Mesenchymal stem cell (in vitro differentiated cells and primary cell): ENCODE measurements at places on chromosomes 1 and 21.

DNA sequence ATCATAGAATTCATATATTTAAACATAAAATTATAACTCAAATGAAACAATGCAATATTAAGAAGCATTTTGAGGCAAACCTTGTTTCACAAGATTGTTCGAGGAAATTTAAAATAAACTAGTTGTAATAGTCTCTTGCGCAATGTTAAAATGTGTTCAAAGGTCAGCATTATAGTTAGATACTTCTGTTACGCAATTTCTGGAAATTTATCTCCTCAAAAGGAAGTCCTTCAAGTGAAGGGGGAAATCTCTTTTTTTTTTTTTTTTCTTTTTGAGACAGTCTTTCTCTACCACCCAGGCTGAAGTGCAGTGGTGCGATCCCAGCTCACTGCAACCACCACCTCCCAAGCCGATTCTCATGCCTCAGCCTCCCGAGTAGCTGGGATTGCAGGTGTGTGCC lies 52.1 kb downstream of the FMO4 start:
- DNase-seq = no peak

DNA sequence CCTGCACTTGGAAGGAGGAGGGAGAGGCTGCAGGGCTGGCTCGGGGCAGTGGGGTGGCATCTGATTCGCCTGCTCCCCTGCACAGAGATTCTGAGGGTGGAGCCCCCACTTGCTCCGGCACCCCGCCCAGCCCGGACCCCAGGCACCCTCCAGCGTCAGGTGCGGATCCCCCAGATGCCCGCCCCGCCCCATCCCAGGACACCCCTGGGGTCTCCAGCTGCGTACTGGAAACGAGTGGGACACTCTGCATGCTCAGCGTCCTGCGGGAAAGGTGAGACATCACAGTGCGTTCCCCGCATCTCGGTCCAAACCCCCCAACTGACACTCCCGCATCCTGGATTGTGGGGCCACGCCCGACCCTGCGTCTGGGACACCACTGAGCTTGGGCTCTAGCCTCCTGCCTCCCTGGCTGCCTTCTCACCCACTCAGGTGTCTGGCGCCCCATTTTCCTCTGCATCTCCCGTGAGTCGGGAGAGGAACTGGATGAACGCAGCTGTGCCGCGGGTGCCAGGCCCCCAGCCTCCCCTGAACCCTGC lies 7.9 kb downstream of the ADAMTSL4 start:
- peak; percentile 7 for DNase-seq

- peak; percentile 69 for DNase-seq
Observed at GRCh38 chr1:215568299-215568692, 1.2 kb downstream of the KCTD3 start.

DNA sequence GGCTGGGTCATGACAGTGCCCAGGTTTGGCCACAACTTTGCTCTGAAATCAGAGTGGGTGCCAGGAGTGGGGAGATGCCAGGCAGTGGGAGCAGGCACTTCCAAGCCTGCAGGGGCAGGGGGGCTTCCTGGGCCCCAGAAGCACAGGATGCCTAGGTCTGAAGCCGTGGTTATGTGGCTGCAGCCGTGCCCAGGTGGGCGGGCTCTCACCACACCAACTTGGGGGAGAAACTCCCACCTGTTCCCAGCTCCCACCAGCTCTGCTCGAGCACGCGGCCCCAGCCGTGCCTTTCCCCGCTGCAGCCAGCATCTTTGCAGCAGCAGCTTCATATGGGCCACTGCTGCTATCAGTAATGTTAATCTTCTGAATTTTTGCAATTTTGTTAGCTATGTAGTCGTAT lies 331.4 kb downstream of the USP25 start:
- no peak for DNase-seq

- no peak for DNase-seq
Observed at GRCh38 chr1:227894831-227895451, 52.8 kb downstream of the WNT9A start.

GRCh38 chr1:93552741-93553455 lies 105.0 kb downstream of the FNBP1L start:
- DNase-seq = peak; percentile 77

- no peak for DNase-seq
Observed at GRCh38 chr1:11158291-11158690, 30.9 kb upstream of the ANGPTL7 start.

- DNase-seq = no peak
Observed at GRCh38 chr1:180425952-180426351, 76.4 kb downstream of the ACBD6 start.

DNA sequence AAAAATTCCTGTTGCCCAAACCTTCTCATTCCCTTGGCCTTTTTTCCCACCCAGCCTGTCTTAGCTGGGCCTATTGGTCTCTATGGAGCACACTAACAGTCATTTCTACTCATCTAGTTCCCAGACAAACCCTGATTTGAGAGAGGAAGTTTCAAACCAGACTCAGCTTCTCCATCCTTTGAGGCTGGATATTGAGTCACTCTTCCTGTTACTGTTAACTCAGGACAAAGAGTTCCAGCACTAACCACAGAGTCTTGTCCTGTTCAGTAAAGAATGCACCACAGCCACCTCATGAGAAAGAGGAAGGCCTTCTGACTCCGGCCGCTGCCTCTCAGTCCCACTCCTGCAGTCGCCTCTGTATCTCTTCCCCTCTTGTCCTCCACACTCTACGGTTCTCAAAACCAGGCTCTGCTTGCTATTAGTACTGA lies 137.8 kb downstream of the PTPRC start:
- peak; percentile 100 for DNase-seq

DNA sequence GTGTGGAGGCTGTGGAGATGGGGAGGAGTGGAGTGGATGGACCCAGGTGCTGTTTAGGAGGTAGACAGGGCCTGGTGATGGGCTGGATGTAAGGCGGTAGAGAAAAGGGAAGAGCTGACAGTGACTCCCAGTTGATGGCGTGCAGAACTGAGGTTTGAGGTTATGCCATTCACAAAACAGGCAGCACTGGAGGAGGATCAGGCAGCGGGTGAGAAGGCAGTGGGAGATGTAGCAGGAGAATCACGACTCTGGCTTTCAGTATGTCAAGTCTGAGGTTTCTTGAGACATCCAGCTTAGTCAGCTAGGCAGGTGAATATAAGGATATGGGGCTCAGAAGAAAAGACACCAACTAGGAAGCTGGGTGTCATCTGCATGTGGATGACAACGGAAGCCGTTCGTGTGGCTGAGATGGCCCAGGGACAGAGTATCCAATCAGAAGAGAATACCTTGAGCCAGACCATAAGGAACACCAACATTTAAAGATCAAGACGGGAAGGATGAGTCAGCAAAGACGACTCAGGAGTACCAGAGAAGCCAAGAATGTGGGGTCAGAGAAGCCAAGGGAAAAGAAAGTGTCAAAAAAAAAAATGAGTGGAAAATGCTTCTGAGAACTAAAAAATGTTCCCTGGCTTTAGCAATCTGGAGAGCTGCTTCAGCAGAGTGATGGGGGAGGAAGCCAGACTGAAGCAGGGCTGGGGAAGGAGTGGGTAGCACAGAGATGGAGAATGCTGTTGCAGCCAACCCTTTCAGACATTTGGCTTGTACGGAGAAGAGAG lies 15.2 kb downstream of the LRRN2 start:
- peak; percentile 86 for DNase-seq

DNA sequence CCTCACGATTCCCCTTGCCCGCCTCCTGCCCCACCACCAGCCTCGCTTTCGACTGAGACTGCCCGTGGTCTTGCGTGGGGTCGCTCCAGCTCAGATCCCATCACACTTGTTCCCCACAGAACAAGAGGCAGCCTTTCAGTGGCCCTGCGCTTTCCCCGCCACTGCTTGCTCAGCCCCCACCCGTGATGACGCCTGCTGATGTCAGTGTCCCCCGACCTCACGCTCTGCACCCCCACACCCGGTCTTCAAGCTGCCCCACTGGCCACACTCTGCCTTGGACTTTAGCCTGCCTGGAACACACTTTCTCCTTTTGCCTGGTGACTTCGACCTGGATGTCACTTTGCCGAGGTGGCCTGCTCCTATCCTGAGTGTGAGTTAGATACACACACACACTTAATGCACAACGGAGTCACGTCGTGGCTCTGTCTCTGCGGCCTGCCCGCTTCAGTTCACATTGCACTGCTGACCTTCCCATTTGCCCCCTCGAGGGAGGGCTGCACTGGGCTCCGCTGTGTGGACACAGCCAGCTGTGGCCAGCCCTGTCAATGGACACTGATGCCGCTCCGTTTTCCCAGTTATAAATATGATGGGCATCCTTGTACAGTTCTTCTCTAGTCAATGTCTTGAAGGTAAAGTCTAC lies 13.0 kb downstream of the AGPAT3 start:
- no peak for DNase-seq

DNA sequence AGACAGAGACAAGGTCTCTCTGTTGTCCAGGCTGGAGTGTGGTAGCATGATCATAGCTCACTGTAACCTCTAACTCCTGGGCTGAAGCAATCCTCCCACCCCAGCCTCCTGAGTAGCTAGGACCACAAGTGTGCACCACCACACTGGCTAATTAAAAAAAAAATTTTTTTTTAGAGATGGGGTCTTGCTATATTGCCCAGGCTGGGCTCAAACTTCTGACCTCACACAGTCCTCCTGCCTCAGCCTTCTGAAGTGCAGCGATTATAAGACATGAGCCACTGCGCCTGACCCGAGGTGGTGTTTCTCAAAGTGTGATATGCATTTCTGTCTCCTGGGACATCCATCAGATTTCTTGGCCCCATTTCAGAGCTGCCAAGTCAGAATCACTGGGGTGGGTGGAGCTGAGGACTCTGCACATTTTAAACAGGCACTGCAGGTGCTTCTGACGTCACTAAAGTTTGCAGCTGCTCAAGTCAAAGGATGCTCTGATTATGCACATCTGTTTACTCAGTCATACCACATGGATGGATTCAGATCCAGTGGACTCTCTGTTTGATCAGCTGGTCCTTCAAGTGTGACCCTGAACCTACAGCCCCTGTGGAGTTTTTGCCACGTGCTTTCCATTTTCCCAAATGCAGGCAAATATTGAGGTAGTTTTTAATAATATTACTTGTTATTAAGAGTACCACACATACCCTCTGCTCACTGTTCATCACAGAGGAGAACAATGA lies 21.4 kb downstream of the TGFB2 start:
- no peak for DNase-seq

GRCh38 chr1:43936431-43937151 lies 3.0 kb downstream of the ARTN start:
- peak; percentile 56 for DNase-seq

GRCh38 chr1:201489643-201490261 lies 17.2 kb downstream of the CSRP1 start:
- no peak for DNase-seq

DNA sequence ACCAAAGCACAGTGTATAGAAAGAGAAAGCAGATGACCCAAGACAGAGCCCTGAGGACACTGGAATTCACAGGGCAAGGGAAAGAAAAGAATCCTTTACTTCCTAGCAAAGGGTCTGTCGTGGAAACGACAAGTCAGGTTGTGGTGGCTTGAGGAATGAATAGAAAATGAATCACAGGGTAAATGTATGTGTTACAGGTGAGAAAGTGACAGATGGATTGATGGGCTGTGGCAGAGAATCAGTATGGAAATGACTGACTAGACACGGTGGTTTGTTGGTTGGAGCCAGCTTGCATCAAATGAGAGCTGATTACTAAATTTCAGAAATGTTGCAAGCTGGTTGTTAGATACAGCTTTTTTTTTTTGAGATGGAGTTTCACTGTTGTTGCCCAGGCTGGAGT lies 46.9 kb downstream of the PTP4A2 start:
- DNase-seq = no peak

DNA sequence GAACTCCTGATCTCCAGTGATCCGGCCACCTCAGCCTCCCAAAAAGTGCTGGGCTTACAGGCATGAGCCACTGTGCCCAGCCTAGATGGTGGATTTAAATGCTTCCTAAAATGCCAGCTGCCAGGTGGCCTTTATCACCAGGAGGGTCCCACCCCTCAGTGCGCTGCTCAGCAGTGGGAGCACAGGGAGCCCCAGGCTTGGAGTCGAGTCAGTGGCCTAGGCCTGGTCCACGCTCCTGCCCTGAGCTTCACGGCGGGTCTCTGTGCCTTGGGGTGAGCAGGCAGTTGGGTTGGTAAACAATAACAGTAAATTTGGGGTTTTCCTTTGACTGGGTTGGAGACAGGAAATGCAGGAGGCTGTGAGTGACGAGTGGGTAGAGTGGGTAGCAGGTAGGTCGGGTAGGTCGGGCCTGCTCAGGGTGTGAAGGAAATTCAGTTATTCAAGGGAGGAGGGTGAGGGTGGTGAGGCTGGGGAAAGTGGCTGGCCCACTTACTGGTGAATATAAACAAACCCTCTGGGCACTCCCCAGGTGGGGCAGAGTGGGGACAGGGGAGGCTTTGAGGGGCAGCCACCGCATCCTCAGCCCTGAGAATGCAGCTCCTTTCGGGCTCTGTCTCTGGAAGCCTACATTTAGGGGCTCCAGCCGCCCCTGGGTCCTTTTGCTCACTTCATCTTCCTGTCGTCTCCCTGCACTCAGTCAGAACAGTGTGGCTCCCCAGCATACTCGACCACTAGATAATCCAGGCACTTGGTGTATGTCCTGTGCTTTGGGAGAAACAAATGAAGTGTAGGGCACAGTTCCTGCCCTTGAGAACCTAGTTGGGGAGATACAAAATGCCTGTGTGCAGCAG lies 33.5 kb upstream of the IL19 start:
- no peak for DNase-seq

DNA sequence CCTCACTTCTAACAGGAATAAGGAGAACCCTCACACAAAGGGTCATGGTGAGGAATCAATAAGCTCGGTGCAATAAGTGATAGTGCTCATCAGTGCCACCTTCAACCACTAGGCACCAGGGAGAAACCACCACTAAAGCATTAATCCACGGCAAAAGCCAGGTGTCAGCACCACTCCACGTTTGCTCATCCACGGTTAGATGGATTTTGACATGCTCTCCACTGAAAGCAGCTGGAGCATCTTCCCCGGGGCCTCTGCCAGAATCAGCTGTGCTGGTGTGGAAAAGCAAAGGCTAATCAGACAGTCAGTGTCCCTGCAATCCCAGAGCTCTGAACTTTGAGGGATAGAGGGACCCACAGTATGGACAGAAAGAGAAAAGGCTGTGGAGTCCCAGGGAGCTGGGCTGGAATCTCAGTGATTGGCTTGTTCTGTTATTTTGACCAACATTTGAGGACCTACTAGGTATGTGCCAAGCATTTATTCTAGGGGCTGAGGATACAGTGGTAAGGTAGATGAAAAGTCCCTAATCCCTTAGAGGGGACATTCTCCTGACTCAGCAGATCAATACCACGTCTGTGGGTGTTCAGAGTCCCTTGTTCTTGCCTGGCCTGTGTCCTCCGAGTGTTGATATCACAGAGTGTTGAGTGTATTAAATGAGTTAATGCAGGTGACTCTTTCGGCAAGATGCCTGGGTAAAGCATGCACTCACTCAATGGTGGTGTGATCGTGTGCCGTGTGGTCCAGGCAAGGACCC lies 41.3 kb downstream of the FHAD1 start:
- DNase-seq = no peak

DNA sequence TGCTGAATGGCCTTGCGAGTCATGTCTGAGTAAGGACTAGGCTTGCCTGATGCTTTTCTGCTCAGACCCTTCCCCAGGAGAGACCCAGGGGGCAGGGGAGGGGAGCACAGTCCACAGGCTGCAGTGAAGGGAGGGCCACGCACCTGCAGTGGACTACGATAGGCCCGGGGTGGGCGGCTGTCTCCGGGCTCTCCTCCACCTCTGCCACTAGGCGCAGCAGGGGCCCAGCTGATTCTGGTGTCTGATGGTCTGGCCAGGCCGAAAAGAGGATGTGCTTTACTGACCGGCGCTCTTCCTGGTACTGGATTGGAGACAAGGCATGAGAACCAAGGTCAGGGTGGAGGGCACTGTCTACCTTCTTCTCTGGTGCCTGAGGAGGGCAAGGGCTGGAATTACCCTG lies 7.9 kb upstream of the ARL8A start:
- DNase-seq = no peak

- DNase-seq = no peak
Observed at GRCh38 chr1:168976267-168976666, 130.2 kb upstream of the ATP1B1 start.
